ENCODE measurements at places on chromosomes 7 and 10. TPM values are rescaled to one million over a fixed set of nuclear protein-coding genes. Genes with fewer than 3 reads are reported as not detected.

GRCh38 chr7:36749282-36749960, 25.1 kb upstream of the AOAH start:
- no peak overlapping the region for H3K4me3 ChIP-seq
- H3K27me3 ChIP-seq: no peaks in the 10 kb centered on the region
- no peak overlapping the region for H3K27ac ChIP-seq
- H3K4me1 ChIP-seq: no peaks in the 10 kb centered on the region

Gene NUTM2A
- total RNA-seq: 1.5 TPM

Gene PRKG1
- 50.8 TPM for total RNA-seq

DNA sequence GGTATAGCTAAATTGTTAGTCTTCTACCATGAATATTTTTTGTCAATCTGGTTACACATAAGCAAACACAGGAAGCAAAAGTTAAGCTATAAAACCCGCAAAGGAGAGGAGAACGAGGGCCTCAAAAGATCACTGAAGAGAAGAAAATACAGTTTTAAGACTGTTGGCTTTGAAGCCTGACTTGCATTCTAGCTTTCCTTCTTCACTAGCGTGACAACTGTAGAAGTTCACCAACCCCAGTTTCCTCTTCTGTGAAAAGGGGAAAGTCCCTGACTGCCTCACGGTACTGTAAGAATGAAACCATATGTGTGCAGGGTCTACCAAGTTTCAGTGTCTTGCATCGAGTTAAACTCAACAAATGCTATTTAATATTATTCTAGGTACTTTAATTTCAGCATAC, 7.5 kb upstream of the LRRN3 start:
- no peaks in the 10 kb centered on the region for H3K4me1 ChIP-seq
- no peak overlapping the region for H3K27ac ChIP-seq
- H3K27me3 ChIP-seq: no peaks in the 10 kb centered on the region
- no peaks in the 10 kb centered on the region for H3K36me3 ChIP-seq

Gene CRTAC1
- total RNA-seq: 82.4 TPM

Gene ZNF518A
- 68.2 TPM for total RNA-seq

GRCh38 chr10:131848296-131848695, 52.5 kb upstream of the PPP2R2D start:
- H3K27me3 ChIP-seq: no peaks in the 10 kb centered on the region
- H3K4me3 ChIP-seq: no peak overlapping the region
- no peak overlapping the region for H3K27ac ChIP-seq
- no peaks in the 10 kb centered on the region for H3K4me1 ChIP-seq

GRCh38 chr7:115494529-115495147, 535.9 kb downstream of the TFEC start:
- no peaks in the 10 kb centered on the region for H3K27me3 ChIP-seq
- no peaks in the 10 kb centered on the region for H3K36me3 ChIP-seq
- H3K27ac ChIP-seq: no peak overlapping the region
- H3K4me1 ChIP-seq: no peaks in the 10 kb centered on the region
- no peak for DNase-seq
- H3K4me3 ChIP-seq: no peak overlapping the region

Gene RHBDD2
- 102 TPM for total RNA-seq

Data from lung (tissue), 17 donors.